ENCODE measurements at places on chromosomes 12 and 14.

- DNase-seq, result peak; percentile 2
Observed at GRCh38 chr12:65741656-65742017, 82.6 kb upstream of the HMGA2 start.

- no peak for DNase-seq
Observed at GRCh38 chr14:103923863-103924262, 4.4 kb upstream of the TDRD9 start.

DNA sequence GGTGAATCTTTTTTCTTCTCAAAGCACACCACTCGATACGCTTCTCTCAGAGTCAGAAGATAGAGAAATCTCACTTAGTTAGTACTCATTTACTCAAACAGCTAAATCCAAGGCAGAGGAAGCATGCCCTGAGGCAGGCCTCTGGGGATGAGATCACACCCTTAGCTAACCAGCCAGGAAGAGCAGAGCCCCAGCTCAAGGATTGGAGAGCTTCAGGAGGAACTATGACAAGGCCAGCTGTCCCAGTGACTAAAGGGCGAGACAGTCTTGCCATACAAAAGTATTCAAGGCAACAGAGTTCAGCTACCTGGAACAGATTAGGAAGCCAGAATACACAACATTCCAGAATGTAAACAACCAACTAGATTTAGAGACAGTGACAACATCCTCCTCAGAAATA lies 197.7 kb upstream of the CCDC196 start:
- DNase-seq, result no peak

DNA sequence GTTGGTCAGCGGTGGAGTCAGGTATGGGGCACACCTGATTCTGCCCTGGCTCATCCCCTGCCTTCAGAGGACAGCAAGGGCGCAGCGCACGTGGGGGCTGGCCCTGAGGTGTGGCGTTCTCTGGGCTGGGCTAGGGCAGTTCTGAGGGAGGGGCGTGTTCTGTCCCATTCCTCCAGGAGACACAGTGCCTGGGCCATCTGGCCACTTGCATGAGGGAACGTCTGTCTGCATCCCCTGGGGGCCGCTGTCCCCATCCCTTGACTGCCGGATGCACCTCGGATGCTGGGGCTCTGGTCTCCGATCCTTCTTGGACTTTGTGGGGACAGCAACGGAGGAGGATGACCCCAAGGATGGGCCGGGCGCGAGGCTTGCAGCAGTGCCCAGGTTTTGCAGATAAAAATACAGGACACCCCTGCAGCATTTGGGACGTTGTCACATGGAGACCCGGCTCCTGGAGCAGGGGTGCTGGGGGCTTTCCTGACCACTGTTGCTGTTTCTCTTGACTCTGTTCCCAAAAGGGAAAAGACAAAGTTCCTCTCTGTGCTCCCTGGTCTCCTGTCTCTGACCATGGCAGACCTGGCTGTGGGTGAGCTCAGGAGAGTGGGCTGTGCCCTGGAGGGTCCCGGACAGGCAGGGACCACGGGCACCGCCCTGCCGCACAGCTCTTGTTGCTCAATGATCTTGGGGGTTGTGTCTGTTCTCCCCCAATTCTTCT lies 6.9 kb downstream of the MTA1 start:
- DNase-seq, result no peak

GRCh38 chr12:121138284-121138683 lies 5.6 kb downstream of the P2RX7 start:
- no peak for DNase-seq

DNA sequence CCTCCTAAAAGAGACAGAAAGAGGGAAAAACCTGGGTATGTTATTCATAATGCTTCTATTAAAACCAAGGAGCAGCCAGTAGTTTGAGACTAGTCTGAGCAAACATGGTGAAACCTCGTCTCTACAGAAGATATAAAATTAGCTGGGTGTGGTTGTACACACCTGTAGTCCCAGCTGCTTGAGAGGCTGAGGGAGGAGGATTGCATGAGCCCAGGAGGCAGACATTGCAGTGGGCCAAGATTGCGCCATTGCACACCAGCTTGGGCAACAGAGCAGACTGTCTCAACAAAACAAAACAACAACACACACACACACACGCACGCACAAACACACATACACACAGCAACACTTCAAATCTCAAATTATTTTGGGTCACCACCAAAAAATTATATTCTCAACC lies 27.8 kb downstream of the HECTD4 start:
- no peak for DNase-seq

DNA sequence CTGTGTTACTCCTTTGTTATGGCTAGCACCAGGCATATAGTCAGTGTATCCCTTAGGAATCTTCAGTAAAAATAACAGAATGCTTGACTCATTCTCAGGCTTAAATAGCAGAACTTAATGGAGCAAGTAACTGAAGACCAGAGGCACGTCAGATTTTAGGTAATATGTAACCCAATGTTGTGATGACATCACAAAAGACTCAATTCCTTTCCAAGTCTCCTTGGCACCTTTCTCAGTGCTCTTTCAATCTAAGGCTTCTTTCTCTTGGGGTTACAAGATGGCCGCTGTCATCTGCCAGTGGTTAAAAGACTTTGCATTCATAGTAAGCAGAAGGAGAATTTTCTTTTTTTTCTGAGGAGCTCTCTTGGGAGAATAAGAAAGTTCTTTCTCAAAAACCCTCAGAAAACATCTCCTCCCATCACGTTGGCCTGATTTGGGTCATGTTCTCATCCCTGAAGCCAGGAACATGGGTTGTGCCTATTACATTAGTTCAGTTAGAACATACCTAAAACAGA lies 33.4 kb upstream of the DCN start:
- no peak for DNase-seq

DNA sequence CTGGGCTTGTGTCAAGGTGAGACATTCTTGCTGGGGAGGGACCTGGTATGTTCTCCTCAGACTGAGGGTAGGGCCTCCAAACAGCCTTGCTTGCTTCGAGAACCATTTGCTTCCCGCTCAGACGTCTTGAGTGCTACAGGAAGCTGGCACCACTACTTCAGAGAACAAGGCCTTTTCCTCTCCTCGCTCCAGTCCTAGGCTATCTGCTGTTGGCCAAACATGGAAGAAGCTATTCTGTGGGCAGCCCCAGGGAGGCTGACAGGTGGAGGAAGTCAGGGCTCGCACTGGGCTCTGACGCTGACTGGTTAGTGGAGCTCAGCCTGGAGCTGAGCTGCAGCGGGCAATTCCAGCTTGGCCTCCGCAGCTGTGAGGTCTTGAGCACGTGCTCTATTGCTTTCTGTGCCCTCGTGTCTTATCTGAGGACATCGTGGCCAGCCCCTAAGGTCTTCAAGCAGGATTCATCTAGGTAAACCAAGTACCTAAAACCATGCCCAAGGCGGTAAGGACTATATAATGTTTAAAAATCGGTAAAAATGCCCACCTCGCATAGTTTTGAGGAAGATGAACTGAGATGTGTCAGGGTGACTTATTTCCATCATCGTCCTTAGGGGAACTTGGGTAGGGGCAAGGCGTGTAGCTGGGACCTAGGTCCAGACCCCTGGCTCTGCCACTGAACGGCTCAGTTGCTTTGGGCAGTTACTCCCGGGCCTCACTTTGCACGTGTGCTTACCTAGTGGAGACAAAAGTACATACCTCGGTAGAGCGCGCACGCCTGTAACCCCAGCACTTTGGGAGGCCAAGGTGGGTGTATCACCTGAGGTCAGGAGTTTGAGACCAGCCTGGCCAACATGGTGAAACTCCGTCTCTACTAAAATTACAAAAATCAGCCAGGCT lies 4.3 kb downstream of the GAPDH start:
- peak; percentile 72 for DNase-seq

DNA sequence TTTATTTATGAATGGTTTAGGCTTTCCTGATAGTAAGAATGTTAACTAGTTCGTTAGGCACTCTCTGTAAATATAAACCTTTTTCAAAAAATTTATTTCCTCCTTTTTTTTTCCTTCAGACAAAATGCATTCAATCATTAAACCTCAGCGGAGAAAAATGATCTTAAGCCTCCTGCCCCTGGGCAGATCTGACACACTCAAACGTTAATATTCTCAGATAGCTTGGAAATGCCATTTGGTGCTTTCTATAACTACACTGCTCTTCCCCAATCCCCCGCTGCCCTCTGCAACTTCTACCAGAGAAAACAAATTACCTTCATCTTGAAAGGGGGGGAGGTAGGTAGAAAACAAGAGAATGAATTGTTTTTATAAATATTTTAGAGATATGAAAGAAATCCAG lies 521.2 kb downstream of the MED13L start:
- DNase-seq, result no peak

DNA sequence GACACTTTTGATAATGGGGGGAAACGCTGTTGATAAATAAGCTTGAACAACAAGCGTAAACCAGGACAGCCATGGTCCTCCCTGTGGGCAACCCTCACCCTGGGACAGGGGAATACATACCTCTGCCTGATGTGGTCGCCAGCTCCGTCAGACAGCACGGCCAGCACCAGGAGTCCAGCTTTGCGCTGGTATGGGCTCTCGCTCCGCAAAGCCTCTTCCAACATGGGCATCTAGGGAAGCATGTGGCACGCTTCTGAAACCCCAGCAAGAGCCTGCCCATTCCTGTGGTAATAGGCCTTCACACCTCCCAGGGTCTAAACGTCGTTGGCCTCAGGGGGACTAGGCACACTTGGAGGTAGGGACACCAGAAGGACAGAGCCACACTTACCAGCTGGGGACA lies 2.9 kb downstream of the IPO4 start:
- no peak for DNase-seq

DNA sequence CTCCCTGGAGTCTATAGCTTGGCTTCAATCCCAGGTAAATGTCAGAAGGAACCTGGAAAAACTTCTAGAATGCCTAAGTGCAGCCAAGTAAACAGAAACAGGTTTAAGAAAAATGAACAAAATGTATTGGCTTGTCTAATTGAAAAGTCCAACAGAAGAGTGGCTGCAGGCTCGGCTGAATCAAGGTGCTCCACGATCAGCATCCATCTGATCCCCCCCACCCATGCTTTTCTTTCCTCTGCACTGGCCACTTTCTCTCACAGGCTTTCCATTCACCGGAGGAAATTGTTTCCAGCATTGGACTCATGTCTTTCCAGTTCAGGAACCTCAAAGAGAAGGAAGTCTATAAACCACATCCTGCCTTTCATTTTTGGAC lies 42.0 kb upstream of the C14orf180 start:
- DNase-seq, result no peak

GRCh38 chr14:84250893-84251292 lies 1279.1 kb upstream of the FLRT2 start:
- DNase-seq, result no peak

- peak; percentile 51 for DNase-seq
Observed at GRCh38 chr14:22084393-22085281, 411.0 kb upstream of the OR4E1 start.

- DNase-seq, result no peak
Observed at GRCh38 chr14:72751276-72752033, 142.4 kb downstream of the DPF3 start.

GRCh38 chr12:70741256-70741655 lies 104.0 kb upstream of the PTPRB start:
- DNase-seq, result no peak

DNA sequence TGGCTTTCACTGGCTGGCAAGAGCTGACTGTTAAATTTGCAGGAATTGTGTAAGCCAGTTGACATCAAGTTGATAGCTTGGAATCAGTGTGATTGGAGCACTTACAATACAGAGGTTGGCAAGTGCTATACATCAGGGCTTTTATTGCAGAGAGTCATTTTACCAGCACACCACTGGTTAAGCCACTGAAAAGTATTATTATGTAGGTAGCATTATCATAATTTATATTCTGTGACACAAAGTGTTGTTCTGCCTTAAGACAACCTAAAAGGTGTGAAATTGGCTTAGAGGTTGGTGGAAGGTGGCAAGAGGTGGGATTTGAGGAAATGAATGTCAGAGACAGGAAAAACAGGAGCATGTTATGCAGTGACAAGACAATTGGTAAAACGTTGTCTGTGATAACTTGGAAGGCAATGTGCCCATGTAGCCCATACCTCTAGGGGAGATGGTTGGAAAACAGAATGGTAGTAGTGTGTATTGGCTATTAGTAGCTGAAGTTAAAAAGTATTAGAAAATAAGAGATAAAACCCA lies 172.9 kb upstream of the PRICKLE1 start:
- DNase-seq, result no peak

GRCh38 chr12:32609966-32610365 lies 69.1 kb upstream of the DNM1L start:
- DNase-seq, result no peak

DNA sequence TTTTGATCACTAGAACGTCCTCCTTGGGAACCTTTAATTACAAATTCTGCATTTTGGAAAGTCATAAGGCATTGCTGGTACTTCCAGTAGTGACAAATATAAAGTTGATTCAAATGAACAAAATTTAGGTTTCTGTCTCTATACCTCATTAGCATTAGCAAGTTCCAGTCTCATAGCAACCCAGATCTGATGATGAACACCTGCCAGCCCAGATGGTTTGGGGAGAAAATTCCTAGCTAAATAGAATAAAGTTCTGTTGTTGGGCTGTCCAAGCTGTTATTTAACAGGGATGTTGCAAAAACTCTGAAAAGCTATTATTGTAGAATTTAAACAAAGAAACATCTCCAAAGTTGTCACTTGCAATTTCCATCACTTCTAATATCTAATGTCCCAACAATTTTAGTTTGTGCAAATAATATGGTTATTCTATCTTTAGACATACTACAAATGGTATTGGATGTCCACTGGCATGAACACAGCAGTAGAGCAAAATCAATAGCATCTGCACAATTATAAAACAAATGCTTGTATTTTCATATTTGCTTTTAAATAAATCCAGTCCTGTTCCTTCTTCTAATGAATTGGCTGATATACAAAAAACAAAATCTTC lies 299.4 kb downstream of the SLC16A7 start:
- no peak for DNase-seq

DNA sequence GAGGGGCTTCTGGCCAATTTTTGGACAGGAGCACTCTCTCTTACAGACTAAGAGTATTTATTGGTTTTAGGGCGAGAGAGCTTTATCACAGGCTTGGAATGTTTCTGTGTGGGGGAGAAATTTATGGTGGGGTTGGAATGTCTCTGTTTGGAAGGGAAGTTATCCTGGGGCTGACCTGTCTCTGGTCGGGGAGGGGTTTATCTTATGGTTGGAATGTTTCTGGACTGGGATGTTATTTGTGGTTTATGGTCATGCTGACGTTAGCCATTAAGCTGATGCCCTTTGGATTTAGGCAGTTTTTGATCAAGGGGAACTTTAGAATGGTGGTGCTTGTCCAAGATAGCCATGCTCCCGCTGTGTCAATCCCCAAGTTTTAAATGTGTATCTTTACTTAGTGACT lies 614.8 kb downstream of the DIO2 start:
- DNase-seq, result no peak

GRCh38 chr14:61191733-61192132 lies 89.4 kb downstream of the TMEM30B start:
- no peak for DNase-seq

- no peak for DNase-seq
Observed at GRCh38 chr14:105855893-105856675, 329.7 kb downstream of the TMEM121 start.

GRCh38 chr14:105216490-105217247 lies 31.7 kb upstream of the BTBD6 start:
- DNase-seq, result no peak

DNA sequence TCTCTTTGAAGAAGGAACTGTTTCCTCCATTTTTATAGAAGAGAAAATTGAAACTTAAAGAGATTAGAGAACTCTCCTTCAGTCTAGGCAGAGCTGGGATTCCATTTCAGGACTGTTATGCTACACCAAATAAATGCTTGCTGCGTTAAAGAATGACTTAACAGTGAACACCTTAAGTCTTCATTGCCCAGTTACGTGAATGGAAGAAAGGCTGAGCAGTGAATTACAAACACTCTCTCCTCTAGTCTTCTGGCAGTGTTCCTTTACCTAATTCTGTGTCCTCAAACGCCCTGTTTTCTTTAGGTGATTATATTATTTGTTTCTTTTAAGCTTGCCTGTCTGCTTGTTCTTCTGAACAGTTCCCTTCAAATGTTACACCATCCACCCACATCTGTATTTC lies 59.7 kb downstream of the RCOR1 start:
- no peak for DNase-seq
